Iris pigment epithelial cell (primary cell): ENCODE measurements at places on chromosomes 3 and 15.

DNA sequence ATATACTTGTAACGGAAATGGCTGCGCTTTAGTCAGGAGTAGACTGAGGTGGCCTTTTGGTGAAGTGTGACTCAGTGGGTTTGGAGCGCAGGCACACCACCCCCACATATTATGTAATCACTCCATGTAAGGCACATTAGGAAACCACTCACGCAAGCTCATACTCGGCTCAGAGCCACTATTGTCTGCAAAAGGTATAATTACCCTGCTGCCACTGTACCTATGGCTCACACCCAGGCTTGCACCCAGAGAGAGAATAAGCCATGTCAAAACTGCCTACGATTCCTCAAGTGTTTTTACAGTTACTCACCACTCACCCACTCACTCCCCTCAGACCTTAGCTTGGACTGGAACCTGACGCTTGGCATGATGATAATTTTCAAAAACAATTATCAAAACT lies 611.9 kb upstream of the CCDC54 start:
- DNase-seq = peak; percentile 94

- no peak for DNase-seq
Measured at GRCh38 chr3:47296562-47297302, 14.0 kb downstream of the KLHL18 start.

- no peak for DNase-seq
Measured at GRCh38 chr15:100005715-100006114, 272.5 kb upstream of the LYSMD4 start.

DNA sequence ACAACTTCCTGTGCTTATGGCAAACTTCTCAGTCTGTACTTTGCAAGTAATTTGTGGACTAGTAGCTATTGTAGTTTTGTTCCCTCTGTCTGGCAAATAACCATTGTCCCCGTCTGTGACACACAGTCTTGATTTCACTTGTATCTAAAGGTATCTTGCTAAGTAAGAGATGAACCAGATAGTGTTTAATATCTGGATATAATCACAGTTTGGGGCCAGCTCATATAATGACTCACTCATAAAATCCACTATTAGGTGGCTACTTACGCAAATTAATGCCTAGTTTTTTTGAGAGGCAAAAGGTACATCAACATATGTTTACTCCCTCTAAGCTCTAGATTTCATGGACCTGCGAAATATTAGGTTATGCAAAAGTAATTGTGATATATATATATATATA lies 30.4 kb downstream of the VGLL3 start:
- DNase-seq = no peak

- DNase-seq = peak; percentile 79
Measured at GRCh38 chr3:105414841-105415240, 48.1 kb downstream of the ALCAM start.

DNA sequence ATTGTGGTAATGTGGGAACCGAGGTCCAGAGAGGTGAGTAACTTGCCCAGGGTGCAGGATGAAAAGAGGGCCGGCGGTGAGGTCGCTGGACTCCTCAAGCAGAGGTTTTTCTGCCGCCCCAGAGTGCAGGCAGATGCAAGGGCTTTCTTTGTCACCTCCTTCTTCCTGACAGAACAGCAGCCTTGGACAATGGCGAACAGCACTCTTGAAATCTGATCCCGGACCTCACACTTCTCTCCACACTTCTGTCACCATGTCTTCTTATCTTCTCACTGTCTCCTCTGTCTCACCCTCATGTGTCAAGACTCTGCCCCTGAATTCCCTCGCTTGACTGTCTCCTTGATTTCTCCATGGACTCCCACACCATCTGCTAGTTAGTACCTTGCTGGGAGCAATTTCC lies 15.4 kb upstream of the VPS8 start:
- DNase-seq = no peak

DNA sequence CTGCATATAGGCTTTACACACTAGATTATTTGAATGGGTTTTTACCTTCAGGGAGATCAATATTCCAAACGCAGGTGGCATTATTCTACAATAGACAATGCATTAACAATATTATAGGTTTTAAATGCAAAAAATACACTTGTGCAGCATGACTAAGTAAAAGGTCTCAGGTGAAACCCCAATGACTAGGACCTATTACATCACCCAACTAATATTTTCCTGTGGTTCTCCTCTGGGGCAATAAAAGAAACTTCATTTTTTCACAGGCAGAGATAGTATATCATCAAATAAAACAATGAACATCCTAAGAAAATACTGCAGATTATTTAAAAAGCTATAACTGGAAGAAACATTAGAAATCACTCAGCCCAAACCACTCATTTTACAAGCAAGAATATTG lies 375.3 kb downstream of the ROBO1 start:
- peak; percentile 48 for DNase-seq

- no peak for DNase-seq
Measured at GRCh38 chr3:80445053-80445452, 677.3 kb upstream of the ROBO1 start.

DNA sequence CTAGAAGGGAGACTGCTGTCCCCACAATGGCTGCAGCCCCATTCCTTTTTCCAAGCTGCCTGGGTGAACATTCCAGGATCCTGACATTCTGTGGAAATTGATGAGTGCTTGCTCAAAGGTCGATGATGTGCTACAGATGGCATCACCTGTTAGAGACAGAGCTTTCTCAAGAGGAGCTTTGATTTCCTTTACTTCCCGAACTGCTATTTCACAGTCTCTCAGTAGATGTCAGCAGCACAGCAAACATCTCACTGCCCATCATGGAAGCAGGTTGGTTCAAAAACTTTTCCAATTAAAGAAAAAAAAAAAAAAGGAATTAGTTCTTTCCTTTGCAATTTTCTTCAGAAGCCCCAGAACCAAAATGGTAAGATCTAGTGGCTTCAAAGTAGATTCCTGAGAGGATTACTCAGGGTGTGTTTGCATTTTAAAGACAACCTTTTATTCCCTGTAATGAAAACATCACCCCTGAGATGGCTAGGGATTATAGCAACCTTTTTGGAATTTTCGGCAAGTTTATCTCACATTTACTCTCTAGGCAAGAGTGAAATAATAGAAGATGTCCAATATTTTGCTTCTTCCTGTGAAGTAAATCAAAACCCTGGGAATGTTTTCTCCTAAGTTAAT lies 44.8 kb downstream of the POLR2M start:
- peak; percentile 56 for DNase-seq
